ENCODE measurements at places on chromosomes 1 and 21.

GRCh38 chr1:207032528-207033017 lies at the start of gene C1orf116:
C1orf116 (minus strand) TSS chr1:207032756; CDS start chr1:207027598, 5,158 bp downstream.
- no peak for DNase-seq

DNA sequence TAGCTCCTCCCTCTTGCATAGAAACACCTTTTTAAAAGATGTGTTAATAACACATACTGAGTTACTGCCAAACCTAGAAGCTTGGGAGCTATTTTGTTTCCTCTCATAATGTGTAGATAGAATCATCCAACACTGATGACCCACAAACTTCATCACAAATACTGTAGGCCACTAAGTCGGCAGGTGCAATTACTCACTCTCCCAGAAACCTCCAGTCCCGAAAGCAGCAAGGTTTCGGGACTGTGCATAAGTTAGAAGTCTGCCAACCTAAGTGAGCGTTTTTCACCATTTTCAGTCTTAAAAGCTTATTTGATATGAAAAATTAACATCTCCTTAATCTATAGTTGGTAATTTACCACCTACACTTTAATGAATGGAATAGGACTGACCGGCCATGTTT lies 32.0 kb downstream of the C1orf198 start:
- DNase-seq = no peak

DNA sequence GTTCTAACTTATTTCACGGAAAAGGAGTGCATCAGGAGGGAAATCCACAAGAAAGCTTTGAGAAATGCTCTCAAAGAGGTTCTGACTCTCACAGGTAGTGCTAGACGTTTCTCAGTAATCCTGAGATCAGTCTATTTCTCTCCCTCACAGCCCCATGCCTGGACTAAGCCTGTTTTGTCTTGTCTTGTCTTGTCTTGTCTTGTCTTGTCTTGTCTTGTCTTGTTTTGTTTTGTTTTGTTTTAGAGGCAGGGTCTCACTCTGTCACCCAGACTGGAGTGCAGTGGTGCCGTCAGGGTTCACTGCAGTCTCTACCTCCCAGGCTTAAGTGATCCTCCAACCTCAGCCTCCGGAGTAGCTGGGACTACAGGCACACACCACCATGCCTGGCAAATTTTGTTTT lies 133.3 kb upstream of the SGIP1 start:
- no peak for DNase-seq

DNA sequence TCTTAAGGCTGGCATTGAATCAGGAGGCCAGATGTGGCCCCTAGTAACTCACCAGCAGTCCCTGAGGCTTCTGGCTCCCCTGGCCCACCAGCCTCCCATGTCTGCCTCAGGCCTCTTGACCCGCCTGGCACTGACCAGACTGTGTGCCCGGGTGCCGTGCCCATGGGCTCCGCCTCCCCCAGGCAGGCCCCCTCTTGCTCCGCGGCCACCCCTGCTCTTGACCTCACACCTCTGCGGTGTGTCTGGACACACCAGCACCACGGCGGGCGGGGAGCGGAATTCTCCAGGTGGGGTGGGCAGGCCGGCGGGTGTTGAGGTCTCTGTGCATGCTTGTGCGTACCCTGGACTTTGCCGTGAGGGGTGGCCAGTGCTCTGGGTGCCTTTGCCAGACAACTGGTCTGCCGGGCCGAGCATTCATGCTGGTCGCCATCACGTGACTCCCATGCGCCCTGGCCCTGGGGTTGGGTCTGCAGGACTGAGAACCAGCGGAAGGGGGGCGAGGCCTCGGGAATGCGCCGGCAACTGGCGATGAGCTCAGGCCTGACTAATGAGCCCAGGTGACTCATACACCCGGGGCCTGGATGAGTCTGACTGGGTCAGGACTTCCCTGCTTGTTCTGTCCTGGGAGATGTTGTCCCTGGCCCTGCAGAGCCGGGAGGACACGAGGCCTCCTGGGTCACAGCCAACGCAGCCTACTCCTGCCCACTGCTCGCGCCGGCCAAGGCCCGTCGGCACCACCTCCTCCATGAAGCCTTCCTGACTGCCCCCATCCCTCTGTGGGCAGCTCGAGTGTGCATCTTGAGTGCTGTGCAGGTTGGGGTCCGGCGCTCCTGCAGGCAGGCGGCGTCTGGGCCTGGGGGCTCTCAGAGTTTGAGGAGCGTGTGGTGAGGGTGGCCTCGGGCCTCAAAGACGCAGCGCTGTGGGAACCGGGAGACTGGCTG lies 22.6 kb downstream of the COL18A1 start:
- DNase-seq = no peak

GRCh38 chr1:204432708-204433107 lies 21.1 kb upstream of the PPP1R15B start:
- no peak for DNase-seq

- DNase-seq = no peak
Measured at GRCh38 chr1:209999005-209999404, 61.0 kb downstream of the SYT14 start.

- no peak for DNase-seq
Measured at GRCh38 chr1:115198938-115199337, 109.6 kb upstream of the TSPAN2 start.

DNA sequence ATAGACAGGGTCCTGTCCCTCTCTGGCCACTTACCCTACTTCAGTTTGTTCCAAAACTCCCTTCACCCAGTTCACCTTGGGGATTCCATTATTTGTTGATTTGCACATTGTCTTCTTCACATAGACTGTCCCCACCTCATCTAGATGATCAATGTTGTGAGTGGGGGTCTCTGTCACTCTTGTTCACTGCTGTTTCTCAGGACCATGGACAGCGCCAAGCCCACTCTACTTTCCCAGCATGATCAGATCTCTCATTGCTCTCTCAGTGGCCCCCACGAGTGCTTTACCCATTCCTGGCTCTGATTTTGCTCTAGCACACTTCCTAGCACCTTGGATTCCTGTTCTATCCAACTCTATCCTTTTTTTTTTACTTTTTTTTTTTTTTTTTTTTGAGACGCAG lies 45.4 kb upstream of the IGSF21 start:
- no peak for DNase-seq

DNA sequence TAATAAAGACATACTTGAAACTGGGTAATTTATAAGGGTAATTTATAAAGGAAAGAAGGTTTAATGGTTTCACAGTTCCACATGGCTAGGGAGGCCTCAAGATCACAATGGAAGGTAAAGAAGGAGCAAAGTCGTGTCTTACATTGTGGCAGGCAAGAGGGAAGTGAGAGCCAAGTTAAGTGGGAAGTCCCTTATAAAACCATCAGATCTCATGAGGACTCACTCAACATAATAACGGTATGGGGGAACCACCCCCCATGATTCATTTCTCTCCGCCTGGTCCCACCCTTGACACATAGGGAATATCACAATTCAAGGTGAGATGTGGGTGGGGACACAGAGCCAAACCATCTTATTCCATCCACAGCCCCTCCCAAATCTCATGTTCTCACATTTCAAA lies 76.8 kb upstream of the ZNF678 start:
- DNase-seq = no peak

- no peak for DNase-seq
Measured at GRCh38 chr1:100037656-100037926, 67.8 kb downstream of the SLC35A3 start.

GRCh38 chr1:180920193-180920592 lies 7.5 kb downstream of the KIAA1614 start:
- no peak for DNase-seq

DNA sequence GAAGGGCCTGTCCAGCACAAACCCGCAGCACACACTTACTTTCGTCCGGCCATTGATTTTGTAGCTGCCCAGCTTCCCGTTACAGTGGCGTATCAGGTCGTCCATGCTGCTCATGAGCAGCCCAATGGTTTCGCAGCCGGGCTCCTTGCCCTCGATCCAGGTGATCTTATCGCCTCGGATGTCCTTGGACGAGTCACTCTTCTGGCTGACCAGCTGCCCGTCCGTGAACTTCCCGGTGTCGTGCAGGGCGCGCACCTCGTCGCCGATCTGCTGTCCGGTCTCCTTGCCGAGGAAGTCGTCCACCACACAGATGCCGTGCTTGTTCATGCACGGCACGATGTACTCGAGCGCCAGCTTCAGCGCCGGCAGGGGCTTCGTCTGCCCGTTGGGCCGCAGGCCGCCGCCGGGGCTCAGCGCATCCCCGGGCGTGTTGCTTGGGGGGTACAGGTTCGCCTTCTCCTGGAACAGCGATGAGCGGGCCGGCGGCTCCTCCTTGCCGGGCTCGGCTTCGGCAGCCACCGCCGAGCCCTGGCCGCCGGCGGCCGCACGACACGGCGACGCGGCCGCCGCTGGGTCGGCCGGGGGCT lies 1.0 kb downstream of the EGLN1 start:
- DNase-seq = no peak

DNA sequence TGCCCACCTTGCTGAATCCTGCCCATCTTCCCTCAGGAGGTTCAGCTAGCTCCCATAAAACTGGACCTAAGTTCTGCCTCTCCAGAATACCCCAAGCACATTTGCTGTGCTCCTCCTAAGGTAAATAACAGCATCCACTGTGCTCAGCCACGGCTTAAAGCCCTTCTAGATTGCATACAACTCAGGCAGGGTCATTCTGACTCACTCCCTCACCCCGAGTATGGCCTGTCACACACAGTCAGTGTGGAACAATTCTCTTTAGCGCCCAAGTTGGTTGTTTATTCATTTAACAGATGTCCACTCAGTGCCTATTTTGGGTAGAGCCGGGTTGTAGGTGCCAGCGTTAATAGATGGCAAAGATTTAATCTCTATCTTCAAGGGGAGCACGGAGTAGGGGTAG lies 147.5 kb upstream of the EDN2 start:
- no peak for DNase-seq

DNA sequence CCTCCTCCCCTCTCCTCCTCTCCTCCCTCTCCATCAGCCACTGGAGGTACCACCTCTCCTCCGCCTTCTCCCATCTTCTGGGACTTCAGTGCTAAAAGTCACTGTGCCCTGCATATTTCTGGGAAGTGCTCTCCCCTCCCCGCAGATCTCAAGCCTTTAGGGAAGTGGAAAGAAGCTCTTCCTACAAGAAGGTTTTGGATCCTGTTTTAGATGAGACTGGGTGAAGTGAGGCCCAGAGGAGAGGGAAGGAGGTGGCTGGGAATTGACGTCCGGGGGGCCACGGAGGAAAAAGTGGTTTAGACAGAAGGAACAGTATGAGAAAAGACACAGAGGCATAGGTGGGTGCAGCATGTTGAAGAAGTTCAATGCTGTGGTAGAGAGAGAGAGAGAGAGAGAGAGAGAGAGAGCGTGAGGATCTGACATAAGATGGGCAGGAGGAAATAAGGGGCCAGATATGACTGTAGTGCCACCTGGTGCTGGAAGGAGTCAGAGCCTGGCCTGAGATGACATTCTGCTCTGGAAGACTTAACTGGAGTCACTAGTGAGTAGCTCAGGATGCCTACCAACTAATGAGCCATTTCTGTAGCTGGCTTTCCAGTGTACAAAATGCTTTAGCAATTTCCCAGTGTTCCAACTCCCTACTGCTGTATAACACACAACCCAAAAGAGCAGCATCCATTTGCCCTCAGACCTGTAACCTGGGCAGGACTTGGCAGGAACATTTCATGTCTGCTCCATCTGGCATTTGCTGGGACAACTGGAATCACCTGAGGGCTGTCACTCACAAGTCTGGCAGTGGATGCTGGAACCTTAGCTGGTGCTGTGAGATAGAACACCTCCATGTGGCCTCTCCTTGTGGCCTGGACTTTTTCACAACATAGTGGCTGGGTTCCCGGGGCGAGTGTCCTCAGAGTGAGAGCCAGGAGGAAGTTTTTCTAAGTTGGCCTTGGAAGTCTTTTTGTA lies 16.6 kb upstream of the ZSCAN20 start:
- DNase-seq = no peak

GRCh38 chr1:168421399-168422004 lies 122.3 kb downstream of the XCL2 start:
- DNase-seq = no peak

DNA sequence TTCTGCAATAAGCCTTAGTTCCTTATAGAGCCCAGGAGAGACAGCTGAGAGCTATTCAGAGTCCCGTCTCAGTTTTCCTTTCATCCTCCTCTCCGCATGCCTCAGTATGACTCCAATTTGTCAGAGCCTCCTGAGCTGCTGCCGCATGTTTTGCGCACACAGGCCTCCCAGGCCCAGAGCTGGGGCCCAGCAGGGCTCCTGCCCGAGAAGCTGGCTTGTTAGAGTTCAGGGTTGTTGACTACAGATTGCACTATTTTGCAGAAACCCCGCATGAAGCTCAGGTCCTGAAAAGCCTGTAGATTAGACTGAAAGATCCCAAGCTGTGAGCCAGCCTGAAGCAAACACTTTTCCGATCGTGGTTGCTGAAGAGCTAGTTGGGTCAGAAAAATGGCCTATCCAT lies 51.5 kb downstream of the IGSF5 start:
- DNase-seq = no peak

GRCh38 chr1:3283849-3284248 lies 170.6 kb upstream of the ARHGEF16 start:
- no peak for DNase-seq

DNA sequence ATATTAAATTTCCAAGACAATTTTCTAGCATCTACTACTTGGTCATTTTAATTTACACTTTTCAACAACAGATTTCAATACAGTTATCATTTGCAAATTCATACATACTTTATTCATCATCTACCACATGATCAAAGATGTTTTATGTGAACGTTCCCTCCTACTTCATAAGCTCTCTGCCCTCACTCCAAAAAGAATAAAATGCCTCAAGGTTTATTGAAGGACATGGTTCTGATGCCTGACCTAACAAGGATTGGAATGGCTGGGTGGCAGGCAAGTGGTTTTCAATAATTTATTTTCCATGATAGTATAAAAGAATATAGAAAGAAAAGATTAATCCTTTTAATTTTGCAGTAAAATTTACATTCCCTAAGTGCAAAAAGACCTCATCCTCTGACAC lies 5.4 kb downstream of the CDKN2C start:
- DNase-seq = no peak

- DNase-seq = no peak
Measured at GRCh38 chr1:228647523-228648444, 87.5 kb upstream of the RHOU start.
